ENCODE measurements at places on chromosomes 2 and 18.

DNA sequence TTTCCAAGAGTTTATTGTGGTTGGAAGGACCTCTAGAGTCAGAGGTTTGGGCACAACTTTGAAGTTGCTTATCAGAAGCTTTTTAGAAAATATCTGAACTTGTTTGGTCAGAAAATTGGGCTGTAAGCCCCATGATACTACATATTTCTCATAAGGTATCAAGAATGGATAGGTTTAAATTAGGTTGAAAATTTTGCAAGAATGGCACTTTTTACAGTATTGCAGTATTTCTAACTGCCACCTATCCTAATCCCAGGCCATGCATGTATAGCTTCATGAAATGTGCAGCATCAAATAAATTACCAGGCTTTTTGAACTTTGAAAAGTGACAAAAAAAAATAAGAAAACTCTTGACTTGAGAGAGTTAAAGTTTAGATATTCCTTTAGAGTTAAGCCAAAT is 367.2 kb downstream of the FIGN start:
- DNase-seq, result no peak

GRCh38 chr18:13608791-13609532 is 117.4 kb downstream of the FAM210A start:
- DNase-seq, result no peak

GRCh38 chr2:239944694-239945551 is 80.2 kb downstream of the NDUFA10 start:
- DNase-seq, result no peak

DNA sequence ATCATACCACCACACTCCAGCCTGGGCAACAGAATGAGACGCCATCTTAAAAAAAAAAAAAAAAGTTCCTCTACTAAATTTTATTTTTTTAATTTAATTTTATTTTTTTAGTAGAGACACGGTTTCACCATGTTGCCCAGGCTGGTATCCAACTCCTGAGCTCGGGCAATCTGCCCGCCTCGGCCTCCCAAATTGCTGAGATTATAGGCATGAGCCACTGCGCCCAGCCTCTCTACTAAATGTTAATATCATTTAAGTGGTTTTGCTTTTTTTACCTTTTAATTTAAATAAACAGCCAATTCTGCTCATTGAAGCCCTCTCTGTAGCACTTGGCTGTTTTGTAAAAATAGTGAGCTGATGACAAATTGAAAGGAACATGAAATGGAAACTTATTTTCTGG is 9.2 kb downstream of the RAB17 start:
- no peak for DNase-seq

GRCh38 chr18:52829876-52830405 is 489.9 kb downstream of the DCC start:
- no peak for DNase-seq

DNA sequence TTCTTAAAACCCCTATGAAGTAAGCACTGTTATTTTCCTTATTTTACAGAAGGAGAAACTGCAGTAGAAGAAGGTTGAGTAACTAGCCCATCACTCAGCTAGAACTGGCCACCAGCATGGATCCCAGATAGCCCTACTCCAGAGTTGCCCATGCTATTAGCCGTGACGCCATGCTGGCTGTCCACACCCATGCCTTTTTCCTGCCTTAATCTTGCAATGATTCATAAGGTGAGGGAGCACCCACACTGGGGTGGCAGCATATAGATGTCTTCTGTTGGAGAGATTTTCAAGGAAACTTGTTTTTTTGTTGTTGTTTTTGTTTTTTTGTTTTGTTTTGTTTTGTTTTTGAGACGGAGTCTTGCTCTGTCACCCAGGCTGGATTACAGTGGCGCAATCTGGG is 204.1 kb upstream of the HAAO start:
- DNase-seq, result no peak

- DNase-seq, result no peak
These were observed 30.5 kb downstream of the ANO7 start for GRCh38 chr2:241219030-241219382.

- no peak for DNase-seq
These were observed 2.0 kb downstream of the KCTD1 start for GRCh38 chr18:26546170-26546874.

DNA sequence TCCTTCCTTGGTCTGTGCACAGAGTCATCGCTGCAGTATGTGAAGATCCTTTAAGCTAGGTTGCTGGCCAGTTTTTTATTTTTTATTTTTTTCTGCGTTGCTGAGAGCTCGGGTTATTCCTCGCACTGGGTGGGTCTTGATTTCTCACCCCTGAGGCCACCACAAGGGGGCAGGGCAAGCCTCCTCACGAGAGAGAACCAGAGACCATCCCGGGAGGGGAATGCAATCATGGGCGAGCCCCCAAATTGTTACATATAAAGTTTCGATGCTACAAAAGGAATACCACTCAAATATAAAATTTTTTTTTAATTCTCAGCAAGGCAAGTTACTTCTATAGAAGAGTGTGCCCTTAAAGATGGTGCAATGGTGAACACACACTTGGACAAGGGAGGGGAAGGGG is 24.9 kb downstream of the HTR2B start:
- DNase-seq, result no peak

DNA sequence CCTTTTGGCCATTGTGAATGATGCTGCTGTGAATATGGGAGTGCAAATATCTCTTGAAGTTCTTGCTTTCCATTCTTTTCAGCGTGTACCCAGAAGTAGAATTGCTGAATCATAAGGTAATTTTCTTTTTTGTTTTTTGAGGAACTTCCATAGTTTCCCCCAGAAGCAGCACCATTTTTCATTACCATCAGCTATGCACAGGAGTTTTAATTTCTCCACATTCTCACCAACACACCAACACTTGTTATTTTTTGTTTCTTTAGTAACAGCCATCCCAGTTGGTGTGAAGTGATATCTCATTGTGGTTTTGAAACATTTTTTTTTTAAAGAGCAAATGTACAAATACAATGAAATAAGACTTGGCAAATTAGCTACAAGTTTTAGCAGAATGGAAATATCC is 21.3 kb downstream of the POU3F3 start:
- no peak for DNase-seq

DNA sequence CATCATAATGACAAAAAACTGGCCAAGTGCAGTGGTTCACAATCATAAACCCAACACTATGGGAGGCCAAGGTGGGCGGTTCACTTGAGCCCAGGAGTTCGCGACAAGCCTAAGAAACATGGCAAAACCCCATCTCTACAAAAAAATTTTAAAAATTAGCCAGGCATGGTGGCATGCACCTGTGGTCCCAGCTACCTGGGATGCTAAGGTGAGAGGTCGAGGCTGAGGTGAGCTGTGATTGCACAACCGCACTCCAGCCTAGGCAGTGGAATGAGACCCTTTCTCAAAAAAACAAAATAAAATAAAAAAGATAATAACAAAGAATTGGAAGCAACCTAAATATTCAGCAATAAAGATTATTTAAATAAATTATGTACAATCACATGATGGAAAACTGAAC is 21.8 kb downstream of the PSTPIP2 start:
- DNase-seq, result no peak

GRCh38 chr2:128308889-128309279 is 9.8 kb downstream of the HS6ST1 start:
- no peak for DNase-seq

GRCh38 chr2:71223767-71224333 is 3.1 kb downstream of the PAIP2B start:
- DNase-seq, result peak; percentile 47

- no peak for DNase-seq
These were observed 49.0 kb upstream of the ACSL3 start for GRCh38 chr2:222811828-222812227.

DNA sequence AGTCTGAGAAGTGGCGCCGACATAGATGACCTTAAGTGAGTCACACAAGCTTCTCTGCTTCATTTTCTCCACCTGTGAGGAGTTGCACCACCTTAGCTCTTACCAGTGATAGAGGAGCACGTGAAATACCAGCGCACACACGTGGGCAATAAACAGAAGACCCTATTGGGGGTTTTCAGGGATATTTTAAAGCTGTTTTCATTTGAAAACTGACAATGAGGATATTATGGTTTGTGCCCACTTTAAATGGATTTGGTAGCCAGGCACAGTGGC is 47.3 kb upstream of the FZD7 start:
- DNase-seq, result no peak

DNA sequence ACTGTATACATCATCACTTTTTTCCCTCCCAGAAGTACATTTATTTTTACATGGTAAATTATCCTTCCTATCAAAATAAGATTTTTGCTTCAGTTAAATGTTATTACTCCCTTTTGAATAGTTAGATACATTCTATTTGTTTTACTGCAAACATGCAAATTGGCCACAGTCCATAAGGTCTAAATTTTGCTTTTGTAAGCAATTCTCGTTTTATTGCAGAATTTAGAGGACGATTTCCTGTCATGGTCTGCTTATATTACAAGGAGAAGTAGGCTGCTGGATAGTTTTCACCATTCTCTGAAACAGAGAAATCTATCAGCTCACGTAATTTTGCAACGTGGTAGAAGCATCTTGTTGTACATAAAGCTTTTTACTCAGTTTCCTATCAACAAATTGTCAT is 1632.5 kb downstream of the LRP1B start:
- no peak for DNase-seq

DNA sequence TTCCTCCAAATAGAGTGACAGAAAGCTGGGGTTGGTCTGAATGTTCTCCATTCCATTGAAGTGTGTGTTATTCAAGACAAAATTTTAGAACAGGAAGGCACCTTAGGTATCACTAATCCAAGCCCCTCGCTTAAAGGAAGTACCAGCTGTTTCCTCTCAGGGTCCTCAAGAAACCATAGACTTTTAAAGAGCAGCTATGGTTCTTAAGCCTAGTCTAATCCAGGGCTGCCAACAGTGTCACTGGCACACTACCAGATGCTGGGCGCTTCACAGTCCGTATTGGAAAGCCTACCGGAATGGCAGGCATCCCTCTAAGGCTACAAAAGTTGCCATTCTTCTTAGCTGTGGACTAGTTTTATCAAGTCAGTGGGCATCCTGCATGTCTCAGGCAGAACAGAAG is 1.9 kb downstream of the NEMP2 start:
- no peak for DNase-seq

DNA sequence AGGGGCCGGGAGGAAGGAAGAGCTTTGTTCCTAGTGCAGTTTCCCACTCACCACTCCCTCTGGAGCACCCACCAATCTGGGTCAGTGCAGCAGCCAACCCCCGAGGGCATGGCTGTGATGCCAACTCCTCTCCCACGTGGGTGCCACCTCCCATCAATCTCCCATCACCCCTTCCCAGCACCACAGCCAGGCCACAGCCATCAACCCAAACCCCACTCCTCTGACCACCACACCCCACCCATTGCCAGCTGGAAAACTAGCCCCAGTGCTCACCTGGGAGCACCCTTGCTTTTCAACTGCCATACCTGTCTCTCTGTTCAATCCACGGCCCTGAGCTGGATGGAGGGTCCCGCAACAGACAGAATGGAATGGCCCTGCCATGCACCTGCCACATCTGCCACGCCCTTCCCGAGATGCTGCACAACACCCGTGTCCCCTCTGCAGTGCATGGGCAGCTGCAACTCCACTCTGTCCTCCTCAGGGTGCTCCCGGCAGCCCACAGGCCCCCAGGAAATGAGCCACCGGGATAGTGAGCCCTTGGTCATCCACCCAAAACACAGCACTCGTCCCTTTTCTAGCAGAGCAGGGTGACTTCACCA is 112.4 kb upstream of the ID2 start:
- DNase-seq, result no peak

GRCh38 chr18:26073758-26074157 is 16.7 kb downstream of the SS18 start:
- DNase-seq, result no peak

- no peak for DNase-seq
These were observed 151.2 kb upstream of the ALKAL2 start for GRCh38 chr2:439077-439476.

DNA sequence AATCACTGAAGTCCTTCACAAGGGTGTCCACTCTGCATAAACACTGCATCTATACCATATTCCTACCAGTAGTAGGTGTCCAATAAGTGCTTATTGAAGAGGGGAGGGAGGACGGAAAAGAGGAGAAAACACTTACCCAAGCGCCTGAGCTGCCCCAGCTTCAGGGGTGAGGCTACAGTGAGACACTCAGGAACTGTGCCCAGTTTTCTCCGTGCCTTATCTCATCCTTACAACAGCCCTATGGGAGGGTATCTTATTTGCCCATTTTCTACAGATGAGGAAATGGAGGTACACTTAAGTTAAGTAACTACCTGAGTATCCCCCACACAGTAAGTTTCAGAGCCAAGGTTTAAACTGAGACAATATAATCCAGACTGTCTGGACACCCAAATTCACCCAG is 41.5 kb downstream of the RNF152 start:
- DNase-seq, result no peak
